ENCODE measurements at places on chromosomes 3 and 15.

DNA sequence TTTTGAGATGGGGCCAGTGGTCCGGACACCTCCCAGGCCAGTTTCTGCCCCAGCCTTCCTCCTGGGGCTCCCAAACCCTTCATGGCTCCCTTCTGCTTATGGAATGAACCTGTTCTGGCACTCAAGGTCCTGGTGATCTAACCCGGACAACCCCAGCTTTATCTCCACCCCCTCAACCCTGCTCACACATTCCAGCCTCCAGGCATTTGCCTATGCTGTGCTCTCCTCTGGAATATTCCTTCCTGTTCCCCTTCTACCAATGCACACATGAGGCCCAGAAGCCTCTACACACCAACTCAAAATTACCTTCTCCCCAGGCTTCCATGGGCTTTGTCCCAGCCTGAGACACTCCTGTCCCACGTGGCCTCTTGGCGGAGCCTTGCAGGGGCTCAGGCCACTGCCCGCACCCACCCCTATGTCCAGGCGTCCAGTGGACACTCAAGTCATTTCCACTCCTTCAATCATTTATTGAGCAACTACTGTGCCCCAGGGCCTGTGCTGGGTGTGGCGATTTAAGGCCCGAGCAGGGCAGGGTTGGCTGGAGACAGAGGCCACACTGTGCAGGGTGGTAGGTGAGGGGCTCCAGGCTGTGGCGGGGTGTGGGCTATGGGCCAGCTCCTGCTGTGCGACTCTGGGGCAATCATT lies 18.8 kb downstream of the PLXND1 start:
- DNase-seq, result no peak

DNA sequence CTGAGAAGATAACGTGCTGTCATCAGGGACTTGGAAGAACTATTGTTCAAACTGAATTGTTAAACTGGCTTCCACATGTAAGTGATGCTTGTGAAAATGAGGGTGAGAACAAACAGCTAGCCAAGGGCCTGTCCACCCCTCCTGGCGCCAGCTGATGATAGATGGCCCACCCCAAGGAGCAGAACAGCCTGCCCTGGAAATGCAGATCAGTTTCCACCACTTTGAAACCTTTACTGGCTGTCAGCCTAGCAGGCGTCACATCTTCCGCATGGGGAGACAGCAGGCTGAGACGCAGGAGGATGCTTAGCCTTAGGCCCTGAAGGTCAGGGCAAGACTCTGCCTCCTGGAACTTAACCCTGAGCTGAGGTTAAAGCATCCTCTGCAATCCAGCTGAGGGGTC lies 6.4 kb upstream of the SLC51B start:
- no peak for DNase-seq

- DNase-seq, result no peak
Measured at GRCh38 chr3:182717216-182717615, 76.1 kb upstream of the ATP11B start.

- no peak for DNase-seq
Measured at GRCh38 chr15:92728266-92728665, 72.7 kb upstream of the FAM174B start.

- no peak for DNase-seq
Measured at GRCh38 chr3:135012101-135012500, 217.0 kb downstream of the EPHB1 start.

GRCh38 chr3:78633626-78634025 lies 1134.2 kb downstream of the ROBO1 start:
- no peak for DNase-seq

DNA sequence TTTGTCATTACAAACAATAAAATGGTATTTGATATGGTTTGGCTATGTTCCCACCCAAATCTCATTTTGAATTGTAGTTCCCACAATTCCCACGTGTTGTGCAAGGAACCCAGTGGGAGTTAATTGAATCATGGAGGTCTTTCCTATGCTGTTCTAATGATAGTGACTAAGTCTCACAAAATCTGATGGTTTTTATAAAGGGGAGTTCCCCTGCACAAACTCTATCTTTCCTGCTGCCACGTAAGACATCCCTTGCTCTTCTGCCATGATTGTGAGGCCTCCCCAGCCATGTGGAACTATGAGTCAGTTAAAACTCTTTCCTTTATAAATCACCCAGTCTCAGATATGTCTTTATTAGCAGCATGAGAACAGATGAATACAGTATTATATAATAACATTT lies 15.4 kb upstream of the AADAC start:
- DNase-seq, result no peak

DNA sequence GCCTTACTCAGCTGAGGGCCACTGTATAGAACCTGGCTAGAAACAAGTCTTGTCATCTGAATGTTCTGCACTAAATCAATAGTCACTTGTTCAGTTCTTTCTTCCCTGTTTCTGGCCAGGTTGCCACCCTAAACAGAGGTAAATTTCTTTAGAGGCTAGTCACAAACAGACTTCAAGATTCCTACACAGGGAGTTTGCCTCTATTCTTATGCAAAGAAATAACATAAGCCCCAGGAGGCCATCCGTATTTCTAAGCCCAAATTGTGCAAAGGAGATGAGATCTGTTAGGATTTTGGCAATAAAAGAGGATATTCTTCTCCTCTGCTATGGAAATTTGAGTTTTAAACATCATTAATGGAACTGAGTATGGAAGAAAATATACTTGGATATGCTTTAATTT lies 4.9 kb downstream of the ZIC4 start:
- DNase-seq, result no peak

DNA sequence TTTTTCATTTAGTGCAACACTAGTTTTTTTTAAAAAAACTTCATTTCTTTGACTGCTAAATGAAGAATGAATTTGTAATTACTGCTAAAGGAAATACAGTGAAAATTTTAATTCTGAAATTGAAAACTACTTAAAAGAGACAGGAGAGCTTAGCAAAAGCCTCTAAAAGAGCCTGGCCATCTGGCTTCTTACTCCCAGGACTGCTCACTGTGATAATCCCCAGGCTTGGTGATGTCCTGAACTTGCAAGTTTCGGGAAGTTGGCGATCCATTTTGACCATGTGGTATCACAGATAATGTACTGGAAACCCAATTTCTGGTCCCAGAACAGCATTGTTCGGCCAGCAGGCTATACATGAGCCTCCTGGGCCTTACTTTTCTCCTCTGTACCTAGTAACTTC lies 292.1 kb downstream of the FGF12 start:
- DNase-seq, result no peak

DNA sequence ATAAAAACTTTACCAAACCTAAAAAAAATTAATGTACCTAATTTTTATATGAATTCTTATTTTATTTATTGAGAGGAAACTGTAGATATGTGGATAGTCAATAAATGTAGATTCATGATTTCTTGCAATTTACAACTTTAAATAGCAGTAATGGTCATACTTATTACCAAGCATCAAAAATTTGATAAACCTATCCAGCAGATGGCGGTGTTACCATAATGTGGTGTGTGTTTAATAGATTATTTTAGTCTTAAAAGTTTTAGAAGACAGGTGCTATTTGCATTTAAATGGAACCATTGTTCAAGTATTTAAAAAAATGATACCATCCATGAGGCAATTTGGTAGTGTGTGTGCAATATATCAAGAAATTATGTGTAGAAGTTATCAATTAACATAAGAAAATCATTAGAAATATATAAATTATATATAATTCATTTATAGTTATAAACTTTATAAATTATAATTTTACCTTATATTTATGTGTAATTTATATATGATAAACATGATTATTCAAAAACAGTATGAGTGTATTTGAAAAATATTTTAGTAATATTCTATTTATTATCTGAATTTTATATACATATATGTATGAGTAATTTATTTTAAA lies 176.0 kb upstream of the BCHE start:
- no peak for DNase-seq

DNA sequence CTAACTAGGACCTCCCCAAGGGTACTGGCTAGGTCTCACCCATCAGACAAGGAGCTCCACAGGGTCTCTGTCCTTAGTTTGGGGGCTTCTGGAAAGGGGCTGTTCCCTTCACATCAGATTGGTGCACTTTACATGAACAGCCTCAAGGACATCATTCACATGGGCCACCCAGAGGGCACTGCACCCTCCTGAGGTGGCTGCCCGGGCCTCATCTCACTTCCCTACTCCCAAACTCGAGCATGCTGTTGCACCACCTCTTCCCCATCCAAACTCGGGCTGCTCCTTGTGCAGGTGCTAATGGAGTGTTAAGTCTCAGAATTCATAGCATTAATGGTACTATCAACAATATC lies 48.1 kb downstream of the RAB11A start:
- no peak for DNase-seq
